ENCODE measurements at places on chromosomes 4 and X. TPM values are rescaled to one million over a fixed set of nuclear protein-coding genes. Genes with fewer than 3 reads are reported as not detected.

DNA sequence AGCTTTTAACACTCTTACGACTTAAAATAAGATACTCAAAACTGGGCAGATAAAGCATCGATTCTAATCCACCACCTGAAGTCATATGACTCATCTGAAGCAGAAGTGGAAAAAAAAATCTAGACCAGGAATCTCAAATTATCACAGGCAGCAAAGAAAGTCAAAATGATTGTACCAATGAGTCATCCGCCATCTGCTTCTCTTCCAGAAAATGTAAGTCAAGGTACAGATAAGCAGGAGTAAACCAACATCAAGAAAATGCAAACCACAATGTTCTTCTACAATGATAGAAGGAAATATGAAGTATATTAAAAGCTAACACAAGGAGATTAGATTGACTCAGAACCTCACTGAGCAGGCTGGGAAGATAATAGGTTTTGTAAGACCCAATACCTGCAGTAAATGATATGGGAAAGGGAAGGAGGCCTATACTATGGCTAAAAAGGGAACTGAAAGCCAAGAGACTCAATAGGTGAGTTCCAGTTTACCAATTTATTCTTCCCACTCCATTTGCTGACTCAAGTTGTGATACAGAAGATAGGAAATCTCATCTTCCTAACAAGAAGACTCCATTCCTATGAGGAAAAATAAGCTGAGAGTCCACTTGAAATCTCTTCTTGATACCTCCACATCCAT, 88.4 kb upstream of the TET2 start:
- no peak overlapping the region for H3K4me3 ChIP-seq
- H3K4me1 ChIP-seq: no peaks in the 10 kb centered on the region
- no peak overlapping the region for H3K27ac ChIP-seq
- no peaks in the 10 kb centered on the region for H3K27me3 ChIP-seq

- H3K4me3 ChIP-seq: no peak overlapping the region
- H3K36me3 ChIP-seq: no peaks in the 10 kb centered on the region
- no peak for DNase-seq
- H3K27ac ChIP-seq: no peak overlapping the region
- no peaks in the 10 kb centered on the region for H3K4me1 ChIP-seq
- H3K27me3 ChIP-seq: no peaks in the 10 kb centered on the region
These were observed 199.3 kb upstream of the GRID2 start for GRCh38 chr4:92104506-92104905.

DNA sequence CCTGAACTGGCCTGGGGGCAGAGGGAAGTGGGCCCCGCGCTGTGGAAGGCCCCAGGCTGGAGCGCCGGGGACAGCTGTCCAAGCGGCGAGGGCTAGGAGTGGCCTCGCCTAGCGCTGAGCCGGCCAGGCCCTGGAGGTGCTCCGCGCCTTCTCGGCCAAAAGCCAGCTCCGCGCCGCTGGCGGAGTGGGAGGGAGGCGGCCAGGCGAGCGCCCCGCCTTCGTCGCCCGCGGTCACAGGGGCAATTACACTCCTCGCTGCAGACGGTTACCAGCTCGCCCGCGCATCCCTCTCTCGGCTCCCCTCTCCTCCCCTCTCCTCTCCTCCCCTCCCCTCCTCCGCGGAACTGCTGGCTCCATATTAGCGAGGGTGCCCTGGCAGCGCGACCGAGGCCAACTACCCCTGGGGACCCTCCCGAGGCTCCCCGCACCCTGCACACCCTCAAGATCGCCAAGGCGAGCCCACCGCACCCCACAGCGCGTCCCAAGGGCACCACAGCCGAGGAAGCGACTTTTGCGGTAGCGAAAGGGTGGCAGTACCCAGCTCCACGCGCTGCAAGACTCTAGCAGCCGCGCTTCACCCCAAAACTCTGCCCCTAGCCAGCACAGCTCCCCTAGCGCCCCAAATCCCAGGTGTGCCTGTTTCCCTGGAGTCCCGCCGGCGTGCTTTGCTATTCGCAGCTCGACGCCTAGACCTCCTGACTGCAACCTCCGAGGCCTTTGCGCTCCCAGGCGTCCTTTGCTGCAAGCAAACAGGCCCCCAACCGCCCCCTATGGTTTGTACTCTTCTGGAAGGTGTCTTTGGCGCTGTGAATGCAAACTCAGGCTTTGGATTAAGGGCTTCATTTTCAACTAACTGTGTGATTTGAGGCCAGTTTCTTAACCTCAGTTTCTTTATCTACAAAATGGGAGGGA, 91.4 kb downstream of the BCOR start:
- H3K27ac ChIP-seq: no peak overlapping the region
- H3K36me3 ChIP-seq: no peaks in the 10 kb centered on the region
- no peak overlapping the region for H3K4me3 ChIP-seq
- peaks cover 60% of the 10 kb centered on the region for H3K27me3 ChIP-seq

CTAG2 gene
- total RNA-seq: not detected

MAGED4B gene
- 5.5 TPM for total RNA-seq

DNA sequence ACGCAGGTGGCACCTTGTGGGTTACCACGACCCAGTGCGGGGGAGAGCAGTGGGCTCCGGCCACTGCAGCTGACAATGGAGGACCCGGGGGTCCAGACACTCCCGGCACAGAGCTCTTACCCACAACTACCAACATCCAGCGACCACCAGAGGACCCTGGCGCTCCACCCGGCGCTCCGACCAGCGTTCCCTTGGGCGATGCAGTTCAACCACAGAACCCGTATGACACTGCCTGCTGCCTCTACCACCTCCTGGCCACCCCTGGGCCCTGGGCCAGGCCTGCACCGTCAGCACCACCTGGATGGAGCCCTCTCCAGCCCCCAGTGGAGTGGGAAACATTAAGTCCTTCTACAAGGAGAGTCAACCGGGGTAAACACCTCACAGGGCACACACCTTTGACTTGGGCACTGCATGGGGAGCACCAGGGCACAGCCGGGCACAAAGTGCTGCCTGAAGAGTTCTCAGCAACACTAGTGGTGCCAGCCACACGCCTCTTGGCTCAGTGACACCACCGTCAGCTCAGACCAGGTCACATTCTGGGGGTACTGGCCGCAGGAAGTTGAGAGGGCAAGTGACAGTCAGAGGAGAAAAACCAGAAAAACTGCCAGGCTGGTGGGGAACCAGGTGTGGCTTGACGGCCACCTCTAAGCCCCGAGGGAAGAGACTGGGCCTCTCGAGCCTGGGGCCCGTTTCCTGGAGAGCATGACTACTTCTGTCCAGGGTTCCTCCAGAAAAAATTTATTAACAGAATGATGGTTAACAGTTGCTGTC, 2.6 kb downstream of the CTBP1 start:
- peak; percentile 14 for DNase-seq
- no peak overlapping the region for H3K4me3 ChIP-seq
- no peaks in the 10 kb centered on the region for H3K27me3 ChIP-seq
- H3K4me1 ChIP-seq: peaks cover 26% of the 10 kb centered on the region
- H3K36me3 ChIP-seq: peaks cover under 1% of the 10 kb centered on the region

GRCh38 chr4:13970349-13970748, 342.8 kb upstream of the BOD1L1 start:
- no peak overlapping the region for H3K4me3 ChIP-seq
- DNase-seq: no peak
- H3K4me1 ChIP-seq: peaks cover 12% of the 10 kb centered on the region
- no peaks in the 10 kb centered on the region for H3K27me3 ChIP-seq
- no peak overlapping the region for H3K27ac ChIP-seq

DNA sequence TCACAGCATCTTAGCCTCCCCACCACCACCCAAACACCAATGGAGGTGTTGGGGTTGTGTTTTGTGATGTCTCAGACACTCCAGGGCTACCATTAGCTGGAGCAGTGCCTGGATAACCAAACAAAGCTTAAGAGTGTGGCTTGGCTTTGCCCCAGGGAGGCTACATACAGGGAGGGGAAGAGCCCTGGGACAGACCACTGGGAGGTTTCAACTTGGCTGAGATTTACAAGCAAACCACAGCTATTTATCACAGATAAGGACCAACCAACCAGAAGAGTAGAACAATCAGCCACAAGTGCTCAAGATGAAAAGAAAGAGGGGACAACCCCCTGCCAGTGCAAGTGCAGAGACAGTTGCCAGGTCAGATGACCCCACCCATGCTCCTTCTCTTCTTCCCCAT, 24.1 kb downstream of the SOX3 start:
- H3K27ac ChIP-seq: no peak overlapping the region
- H3K4me1 ChIP-seq: no peaks in the 10 kb centered on the region
- peaks cover 4% of the 10 kb centered on the region for H3K27me3 ChIP-seq
- no peaks in the 10 kb centered on the region for H3K36me3 ChIP-seq
- no peak overlapping the region for H3K4me3 ChIP-seq

- no peak overlapping the region for H3K27ac ChIP-seq
- peaks cover 20% of the 10 kb centered on the region for H3K4me1 ChIP-seq
- no peak for DNase-seq
- H3K36me3 ChIP-seq: no peaks in the 10 kb centered on the region
These were observed 20.3 kb downstream of the KLF3 start for GRCh38 chr4:38684271-38684670.

HGFAC gene
- 0.15 TPM for total RNA-seq

GRCh38 chrX:28022371-28022770, 41.1 kb upstream of the DCAF8L1 start:
- no peaks in the 10 kb centered on the region for H3K4me1 ChIP-seq
- H3K27me3 ChIP-seq: no peaks in the 10 kb centered on the region
- H3K27ac ChIP-seq: no peak overlapping the region
- no peak for DNase-seq

DNA sequence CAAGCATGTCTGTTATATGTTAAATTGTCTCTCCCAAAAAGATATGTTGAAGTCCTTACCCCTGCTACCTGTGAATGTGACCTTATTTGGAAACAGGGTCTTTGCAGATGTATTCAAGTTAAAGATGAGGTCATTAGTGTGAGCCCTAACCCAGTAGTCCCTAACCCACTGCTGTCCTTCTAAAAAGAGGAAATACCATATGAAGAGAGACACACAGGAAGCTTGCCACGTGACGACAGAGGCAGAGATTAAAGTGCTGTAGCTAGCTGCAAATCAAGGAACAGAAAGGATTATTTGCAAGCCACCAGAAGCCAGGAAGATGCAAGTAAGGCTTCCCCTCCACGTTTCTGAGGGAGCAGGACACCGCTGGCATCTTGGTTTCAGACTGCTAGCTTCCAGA, 150.1 kb downstream of the HNRNPD start:
- no peaks in the 10 kb centered on the region for H3K4me1 ChIP-seq
- no peaks in the 10 kb centered on the region for H3K27me3 ChIP-seq

- no peaks in the 10 kb centered on the region for H3K36me3 ChIP-seq
- peak overlapping the region; percentile 81 for H3K27ac ChIP-seq
- DNase-seq: no peak
- peaks cover 19% of the 10 kb centered on the region for H3K4me1 ChIP-seq
- no peaks in the 10 kb centered on the region for H3K27me3 ChIP-seq
- no peak overlapping the region for H3K4me3 ChIP-seq
These were observed 22.4 kb upstream of the HPSE start for GRCh38 chr4:83356899-83357661.

DNA sequence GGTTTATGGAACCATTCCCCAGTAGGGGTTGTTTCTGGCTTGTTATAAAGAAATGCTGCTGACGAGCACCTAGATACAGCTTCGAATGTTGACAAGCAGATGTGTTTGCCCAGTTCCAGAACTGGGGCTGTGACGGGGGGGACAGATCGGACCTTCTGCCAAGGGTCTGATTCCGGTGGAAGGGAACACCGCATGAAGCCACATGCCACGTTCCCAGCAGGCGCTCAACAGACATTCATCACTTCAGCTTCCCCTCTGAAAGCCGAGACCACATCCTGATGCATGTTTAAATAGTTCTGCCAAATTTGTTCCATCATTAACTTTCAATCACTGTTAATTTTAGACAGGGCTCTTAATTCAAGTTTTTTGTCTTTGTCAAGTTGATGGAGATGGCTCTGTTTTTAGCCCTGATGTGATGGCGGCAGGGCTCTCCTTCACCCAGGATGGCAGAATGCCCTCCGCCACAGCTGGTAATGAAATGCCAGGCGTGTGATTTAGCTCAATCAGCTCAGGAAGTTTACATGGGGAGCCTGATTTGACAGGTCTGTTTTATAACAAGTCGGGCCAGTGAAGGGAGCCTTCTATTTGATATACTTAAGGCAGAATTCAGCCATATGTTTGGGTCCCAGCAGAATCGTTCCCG, 57.4 kb downstream of the PSAPL1 start:
- H3K27me3 ChIP-seq: no peaks in the 10 kb centered on the region
- no peaks in the 10 kb centered on the region for H3K4me1 ChIP-seq
- no peak overlapping the region for H3K4me3 ChIP-seq
- no peaks in the 10 kb centered on the region for H3K36me3 ChIP-seq
- no peak overlapping the region for H3K27ac ChIP-seq

ITM2A gene
- 7.0 TPM for total RNA-seq

GPC4 gene
- 14.7 TPM for total RNA-seq

TCEAL9 gene
- 93.0 TPM for total RNA-seq

UGT2B11 gene
- total RNA-seq: not detected

GRCh38 chr4:126647756-126648397, 984.9 kb upstream of the INTU start:
- no peak overlapping the region for H3K4me3 ChIP-seq
- no peaks in the 10 kb centered on the region for H3K27me3 ChIP-seq
- H3K27ac ChIP-seq: no peak overlapping the region
- no peaks in the 10 kb centered on the region for H3K36me3 ChIP-seq

DNA sequence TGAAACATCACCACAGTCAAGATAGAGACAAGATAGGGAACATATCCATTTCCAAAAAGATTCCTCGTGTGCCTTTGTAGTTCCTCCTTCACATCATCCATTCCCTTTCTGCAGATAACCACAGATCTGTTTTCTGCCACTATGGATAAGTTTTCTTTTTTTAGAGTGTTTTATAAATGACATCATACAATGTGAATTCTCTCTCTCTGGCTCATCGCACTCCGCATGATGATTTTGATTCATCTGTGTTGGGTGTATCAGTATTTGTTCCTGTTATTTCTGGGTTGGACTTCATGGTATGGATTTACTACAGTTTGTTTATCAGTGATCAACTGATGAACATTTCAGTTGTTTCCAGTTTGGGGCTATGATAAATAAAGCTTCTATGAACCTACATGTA, 23.2 kb upstream of the ANXA3 start:
- H3K27me3 ChIP-seq: no peaks in the 10 kb centered on the region
- DNase-seq: no peak
- H3K27ac ChIP-seq: no peak overlapping the region
- H3K36me3 ChIP-seq: no peaks in the 10 kb centered on the region

- no peak overlapping the region for H3K27ac ChIP-seq
- DNase-seq: no peak
- no peaks in the 10 kb centered on the region for H3K4me1 ChIP-seq
- H3K27me3 ChIP-seq: no peaks in the 10 kb centered on the region
- no peak overlapping the region for H3K4me3 ChIP-seq
These were observed 11.3 kb downstream of the DTHD1 start for GRCh38 chr4:36292556-36293188.

RASL11B gene
- 11.0 TPM for total RNA-seq

MXRA5 gene
- total RNA-seq: 171 TPM

AP1S2 gene
- total RNA-seq: 47.1 TPM
